Pancreas (tissue), 10 donors: ENCODE measurements at places on chromosomes 12 and 14. TPM values are rescaled to one million over a fixed set of nuclear protein-coding genes. Genes with fewer than 3 reads are reported as not detected.

DNA sequence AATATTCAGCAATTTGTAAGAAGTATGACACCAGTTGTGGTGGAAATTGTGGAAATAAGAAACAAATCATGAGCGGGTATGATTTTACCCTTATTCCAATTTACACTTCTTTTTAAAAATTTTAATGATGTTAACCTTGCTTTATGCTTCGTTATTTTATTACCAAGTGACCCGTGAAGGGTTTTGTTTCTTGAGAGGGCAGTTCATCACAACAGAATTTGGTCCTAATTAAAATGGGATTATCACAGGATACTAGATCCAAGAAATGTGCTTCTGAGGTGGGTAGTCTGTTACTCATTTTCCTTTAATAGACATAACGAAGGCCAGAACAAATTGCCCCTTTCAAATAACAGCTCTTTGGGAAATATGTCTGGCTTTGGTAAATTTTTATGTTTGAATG is 25.5 kb upstream of the RASSF8 start:
- H3K4me3 ChIP-seq, result no peak overlapping the region
- no peaks in the 10 kb centered on the region for H3K36me3 ChIP-seq
- no peak for DNase-seq
- H3K27me3 ChIP-seq, result no peaks in the 10 kb centered on the region
- no peaks in the 10 kb centered on the region for H3K4me1 ChIP-seq

- H3K4me3 ChIP-seq, result peak overlapping the region; percentile 2
- H3K4me1 ChIP-seq, result no peaks in the 10 kb centered on the region
- peak; percentile 20 for DNase-seq
Measured at GRCh38 chr12:23950775-23951451, 1.4 kb upstream of the SOX5 start.

- no peaks in the 10 kb centered on the region for H3K4me1 ChIP-seq
- DNase-seq, result no peak
- no peak overlapping the region for H3K27ac ChIP-seq
- H3K36me3 ChIP-seq, result no peaks in the 10 kb centered on the region
Measured at GRCh38 chr14:82113710-82114109, 580.1 kb upstream of the SEL1L start.

GRCh38 chr12:87259391-87259790 is 769.8 kb downstream of the C12orf50 start:
- no peaks in the 10 kb centered on the region for H3K27me3 ChIP-seq
- DNase-seq, result no peak
- H3K4me1 ChIP-seq, result no peaks in the 10 kb centered on the region
- no peak overlapping the region for H3K27ac ChIP-seq
- no peaks in the 10 kb centered on the region for H3K36me3 ChIP-seq
- no peak overlapping the region for H3K4me3 ChIP-seq

DNA sequence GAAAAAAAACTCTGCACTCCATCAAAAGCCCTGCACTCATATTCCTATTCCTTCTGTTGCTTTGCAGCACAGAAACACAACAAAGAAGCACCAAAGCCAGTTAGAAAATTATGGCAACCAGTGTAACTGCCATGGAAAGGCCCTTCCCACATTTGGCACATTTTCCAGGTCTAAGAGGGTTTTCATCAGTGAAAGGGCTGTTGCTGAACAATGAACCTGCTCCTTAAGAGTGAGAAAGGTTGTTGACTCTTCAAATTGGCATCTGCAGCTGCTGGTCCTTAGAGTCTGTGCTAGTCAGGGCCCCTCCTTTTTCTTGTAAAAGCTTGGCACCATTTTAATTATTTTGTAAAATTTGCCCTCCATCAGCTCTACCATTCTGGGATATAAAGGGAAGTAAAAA is 378.7 kb upstream of the KITLG start:
- no peaks in the 10 kb centered on the region for H3K27me3 ChIP-seq
- no peaks in the 10 kb centered on the region for H3K4me1 ChIP-seq
- no peaks in the 10 kb centered on the region for H3K36me3 ChIP-seq
- DNase-seq, result no peak
- no peak overlapping the region for H3K27ac ChIP-seq

SOX5 gene
- total RNA-seq, result 1.5 TPM

YEATS4 gene
- total RNA-seq, result 9.2 TPM

DNA sequence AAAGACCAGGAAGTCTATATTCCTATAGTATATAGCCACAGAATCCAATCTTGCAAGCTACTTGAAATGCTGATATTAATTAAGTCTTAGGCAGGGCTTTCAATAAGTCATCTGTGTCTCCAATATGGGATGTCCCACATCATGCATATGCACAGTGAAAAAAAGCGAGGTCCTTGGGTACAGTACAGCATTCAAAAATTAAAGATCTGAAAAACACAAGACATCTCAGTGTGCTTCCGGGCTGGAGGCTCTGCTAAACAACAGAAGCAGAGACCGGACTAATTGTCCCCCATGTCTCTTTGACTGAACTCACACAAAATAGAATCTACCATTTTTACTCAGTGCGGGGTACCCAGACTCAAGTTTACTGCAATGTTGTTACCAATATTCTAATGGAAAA is 156.0 kb downstream of the DAD1 start:
- H3K27me3 ChIP-seq, result no peaks in the 10 kb centered on the region
- H3K27ac ChIP-seq, result no peak overlapping the region
- H3K4me3 ChIP-seq, result no peak overlapping the region

GRCh38 chr12:74620921-74621320 is 83.3 kb downstream of the ATXN7L3B start:
- no peak for DNase-seq
- H3K27me3 ChIP-seq, result no peaks in the 10 kb centered on the region
- H3K4me3 ChIP-seq, result no peak overlapping the region
- H3K27ac ChIP-seq, result no peak overlapping the region
- H3K36me3 ChIP-seq, result no peaks in the 10 kb centered on the region

- H3K4me1 ChIP-seq, result no peaks in the 10 kb centered on the region
- H3K27ac ChIP-seq, result no peak overlapping the region
- H3K27me3 ChIP-seq, result no peaks in the 10 kb centered on the region
- no peak for DNase-seq
- H3K36me3 ChIP-seq, result no peaks in the 10 kb centered on the region
Measured at GRCh38 chr12:15580431-15580830, 208.8 kb downstream of the EPS8 start.

DNA sequence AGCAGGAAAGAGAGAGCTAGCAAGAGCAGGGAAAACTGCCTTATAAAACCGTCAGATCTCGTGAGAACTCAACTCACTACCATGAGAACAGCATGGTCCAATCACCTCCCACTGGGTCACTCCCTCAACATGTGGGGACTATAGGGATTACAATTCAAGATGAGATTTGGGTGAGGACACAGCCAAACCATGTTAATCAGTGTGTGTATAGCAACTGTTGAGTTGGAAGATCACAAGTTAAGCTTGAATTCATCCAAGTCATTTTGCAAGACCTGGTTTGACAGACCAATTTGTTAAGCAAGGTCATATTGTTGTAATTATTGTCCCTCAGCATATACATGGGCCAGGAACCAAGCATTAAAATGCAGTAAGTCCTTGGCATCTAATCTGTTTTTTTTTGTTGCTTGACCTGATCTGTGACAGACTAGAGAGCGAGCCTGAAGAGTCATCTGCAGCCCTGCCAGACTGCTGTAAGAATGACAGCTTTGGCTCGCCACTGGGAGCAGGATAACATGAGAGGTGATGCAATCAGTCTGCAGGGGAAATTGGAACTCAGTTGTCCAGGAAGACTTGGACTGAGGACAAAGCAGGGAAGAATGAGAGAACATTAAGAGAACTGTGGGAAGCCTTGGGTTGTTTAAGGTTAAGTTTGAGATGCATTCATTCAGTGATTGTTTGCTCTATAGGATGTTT is 297.6 kb upstream of the SEL1L start:
- H3K4me3 ChIP-seq, result no peak overlapping the region
- no peaks in the 10 kb centered on the region for H3K4me1 ChIP-seq
- no peaks in the 10 kb centered on the region for H3K27me3 ChIP-seq
- DNase-seq, result no peak
- H3K27ac ChIP-seq, result peak overlapping the region; percentile 26
- H3K36me3 ChIP-seq, result no peaks in the 10 kb centered on the region

SERPINA9 gene
- not detected for total RNA-seq

HHIPL1 gene
- 0.23 TPM for total RNA-seq

GRCh38 chr12:104477510-104478390 is 21.0 kb downstream of the CHST11 start:
- no peak overlapping the region for H3K27ac ChIP-seq
- no peaks in the 10 kb centered on the region for H3K27me3 ChIP-seq
- H3K4me3 ChIP-seq, result no peak overlapping the region
- H3K36me3 ChIP-seq, result no peaks in the 10 kb centered on the region
- no peaks in the 10 kb centered on the region for H3K4me1 ChIP-seq

GRCh38 chr14:26200687-26201086 is 397.1 kb downstream of the NOVA1 start:
- H3K27me3 ChIP-seq, result no peaks in the 10 kb centered on the region
- no peak overlapping the region for H3K27ac ChIP-seq
- no peaks in the 10 kb centered on the region for H3K36me3 ChIP-seq
- H3K4me1 ChIP-seq, result no peaks in the 10 kb centered on the region

AJUBA gene
- total RNA-seq, result 9.3 TPM

GRCh38 chr12:65699251-65699650 is 125.0 kb upstream of the HMGA2 start:
- H3K36me3 ChIP-seq, result no peaks in the 10 kb centered on the region
- no peaks in the 10 kb centered on the region for H3K27me3 ChIP-seq
- no peak for DNase-seq

ZCCHC8 gene
- 8.8 TPM for total RNA-seq

WASHC4 gene
- total RNA-seq, result 17.9 TPM

DNA sequence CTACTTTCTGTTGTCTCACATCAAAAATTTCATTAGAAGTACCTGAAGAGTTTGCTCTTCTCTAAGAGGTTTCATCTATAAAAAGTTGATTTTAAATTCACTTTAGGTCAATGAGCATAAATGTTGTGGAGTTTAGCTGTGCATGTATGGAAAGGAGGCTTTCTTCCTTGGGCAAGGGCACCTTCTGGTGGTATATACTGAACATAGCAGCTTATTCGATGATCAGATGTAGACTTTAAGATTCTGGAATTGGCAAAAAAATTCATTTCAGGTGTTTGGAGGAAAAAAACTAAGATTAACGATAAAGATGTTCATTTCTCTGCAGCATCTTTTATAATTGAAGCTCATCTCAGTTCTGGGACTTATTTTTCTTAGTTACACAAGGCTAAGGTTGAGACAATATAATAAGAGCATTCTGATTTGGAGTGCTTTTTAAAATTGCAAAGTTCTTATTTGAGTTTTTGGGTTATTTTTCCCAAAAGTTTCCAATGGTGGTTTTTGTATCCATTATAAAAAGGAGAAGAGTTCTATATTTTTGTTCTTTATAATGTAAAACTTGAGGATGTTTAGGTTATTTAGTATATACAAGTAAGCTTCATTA is 46.8 kb downstream of the TMEM117 start:
- no peaks in the 10 kb centered on the region for H3K27me3 ChIP-seq
- no peak overlapping the region for H3K4me3 ChIP-seq
- no peaks in the 10 kb centered on the region for H3K36me3 ChIP-seq
